ENCODE measurements at places on chromosomes 4 and X.

GRCh38 chrX:15204130-15204751, 65.6 kb downstream of the ASB9 start:
- no peak for DNase-seq

DNA sequence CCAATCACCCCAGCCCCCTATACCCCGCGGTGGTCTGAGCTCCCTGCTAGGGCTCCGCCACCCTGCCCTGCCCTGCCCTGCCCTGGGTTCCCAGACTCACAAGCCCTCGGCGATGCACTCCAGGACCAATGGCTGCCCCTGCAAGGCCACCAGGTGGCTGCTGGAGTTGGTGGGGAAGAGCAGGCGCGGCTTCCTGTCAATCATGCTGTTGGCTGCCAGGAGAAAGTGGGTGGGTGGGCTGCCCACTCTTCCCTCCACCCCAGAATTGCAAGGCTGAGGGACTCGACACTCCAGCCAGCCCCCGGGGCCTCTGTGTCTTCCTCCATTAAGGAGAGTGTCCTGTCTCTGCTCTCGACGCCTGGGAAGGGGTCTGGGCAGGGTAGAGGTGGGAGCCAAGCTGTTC, 15.7 kb downstream of the L1CAM start:
- DNase-seq: no peak

GRCh38 chrX:53674581-53674980, 11.9 kb downstream of the HUWE1 start:
- peak; percentile 24 for DNase-seq

- DNase-seq: no peak
These were observed 156.9 kb downstream of the SOWAHB start for GRCh38 chr4:76740866-76741662.

- DNase-seq: no peak
These were observed 5.0 kb downstream of the GPR78 start for GRCh38 chr4:8585186-8585585.

DNA sequence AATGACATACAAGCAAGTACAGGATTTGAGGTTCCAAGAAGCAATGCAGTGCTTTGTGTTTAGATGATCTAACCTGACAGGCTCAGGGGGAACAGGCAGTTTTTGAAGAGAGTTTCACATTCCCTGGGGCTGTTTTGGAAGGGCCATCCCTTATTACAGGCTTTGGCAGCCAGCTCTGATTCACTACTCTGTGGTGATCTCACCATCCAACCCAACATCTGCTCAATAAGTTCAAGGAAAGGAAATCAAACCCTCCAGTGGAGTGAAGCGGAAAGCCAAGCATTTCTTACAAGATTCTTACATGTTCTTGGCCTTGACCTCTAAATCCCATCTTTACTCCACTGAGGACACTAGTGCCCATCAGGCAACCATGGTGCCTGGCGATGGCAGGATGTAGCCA, 7.5 kb downstream of the IDS start:
- DNase-seq: no peak

DNA sequence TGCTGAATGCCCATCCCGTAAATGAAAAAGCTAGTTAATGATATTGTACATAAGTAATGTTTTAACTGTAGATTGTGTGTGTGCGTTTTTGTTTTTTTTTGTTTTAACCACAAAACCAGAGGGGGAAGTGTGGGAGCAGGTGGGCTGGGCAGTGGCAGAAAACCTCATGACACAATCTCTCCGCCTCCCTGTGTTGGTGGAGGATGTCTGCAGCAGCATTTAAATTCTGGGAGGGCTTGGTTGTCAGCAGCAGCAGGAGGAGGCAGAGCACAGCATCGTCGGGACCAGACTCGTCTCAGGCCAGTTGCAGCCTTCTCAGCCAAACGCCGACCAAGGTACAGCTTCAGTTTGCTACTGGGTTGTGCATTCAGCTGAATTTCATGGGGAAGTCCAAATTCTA, at the start of gene SPP1:
TSS of gene SPP1 (plus strand) at position 249 of the 400 bp plus-strand sequence. CDS start 1,182 bp downstream, outside the sequence.
- peak; percentile 8 for DNase-seq

DNA sequence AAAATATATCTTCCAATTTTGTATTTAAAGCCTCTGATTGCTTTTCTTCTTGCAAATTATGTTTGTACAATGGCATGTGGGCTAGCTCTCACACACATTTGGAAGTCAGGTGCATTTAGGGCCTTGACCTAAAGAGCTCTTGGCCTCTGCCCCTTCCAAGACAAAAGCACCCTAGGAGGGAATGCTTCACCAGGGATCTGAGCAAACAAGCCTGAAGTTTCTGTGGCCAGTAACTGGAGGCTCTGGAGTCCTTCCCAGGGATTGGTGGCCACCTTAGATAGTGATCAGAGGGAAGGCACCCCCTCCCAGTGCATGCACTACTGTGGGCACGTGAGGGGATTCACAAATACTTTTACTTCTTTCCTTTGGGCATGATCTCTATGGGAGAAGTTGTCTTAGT, 60.3 kb upstream of the DIPK2B start:
- DNase-seq: no peak

GRCh38 chr4:30818541-30818940, 98.4 kb downstream of the PCDH7 start:
- no peak for DNase-seq

DNA sequence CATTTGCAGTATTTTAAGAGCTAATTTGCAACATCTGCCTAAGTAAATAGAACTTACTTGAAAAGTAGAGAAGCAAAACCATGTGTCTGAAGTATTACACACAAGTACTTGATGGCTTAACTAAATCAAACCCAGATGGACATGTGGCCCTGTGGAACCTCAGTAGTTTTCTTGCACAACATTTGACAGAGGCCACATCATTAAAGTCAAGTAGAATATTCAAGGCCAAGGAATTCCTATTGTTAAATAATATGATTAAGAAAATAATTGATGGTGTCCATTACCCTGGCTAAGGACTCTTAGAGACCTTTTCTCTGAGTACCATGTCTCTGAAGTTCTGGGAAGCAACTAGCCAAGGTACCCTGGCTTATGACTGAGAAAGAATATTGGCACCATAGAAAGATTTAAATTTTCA, 135.4 kb upstream of the OTUD4 start:
- DNase-seq: no peak

- DNase-seq: no peak
These were observed 36.1 kb downstream of the DMD start for GRCh38 chrX:33175201-33175600.

- no peak for DNase-seq
These were observed 82.5 kb upstream of the GC start for GRCh38 chr4:71866212-71866885.

- DNase-seq: no peak
These were observed 7.3 kb downstream of the VEGFD start for GRCh38 chrX:15376956-15377355.

- no peak for DNase-seq
These were observed 341.2 kb upstream of the FMR1 start for GRCh38 chrX:147570483-147570882.

- DNase-seq: no peak
These were observed 63.1 kb downstream of the LIMCH1 start for GRCh38 chr4:41601025-41601424.

GRCh38 chrX:23819385-23820234, 36.6 kb downstream of the SAT1 start:
- DNase-seq: no peak

- DNase-seq: no peak
These were observed 592.0 kb upstream of the GALNTL6 start for GRCh38 chr4:171221181-171221580.

DNA sequence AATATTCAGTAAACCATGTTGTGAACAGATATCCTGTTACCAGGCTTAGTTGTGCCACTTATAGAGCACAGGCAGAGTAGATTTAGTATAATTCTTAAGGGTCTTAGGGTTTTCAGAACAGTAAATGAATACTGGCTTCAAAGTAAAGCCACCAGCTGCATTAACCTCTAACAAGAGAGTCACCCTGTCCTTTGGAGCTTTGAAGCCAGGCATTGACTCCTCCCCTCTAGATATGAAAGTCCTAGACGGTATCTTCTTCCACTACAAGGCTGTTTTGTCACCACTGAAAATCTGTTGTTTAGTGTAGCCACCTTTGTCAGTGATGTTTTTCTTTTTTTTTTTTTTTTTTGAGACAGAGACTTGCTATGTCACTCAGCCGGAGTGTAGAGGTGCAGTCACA, 77.7 kb downstream of the ALPK1 start:
- no peak for DNase-seq

DNA sequence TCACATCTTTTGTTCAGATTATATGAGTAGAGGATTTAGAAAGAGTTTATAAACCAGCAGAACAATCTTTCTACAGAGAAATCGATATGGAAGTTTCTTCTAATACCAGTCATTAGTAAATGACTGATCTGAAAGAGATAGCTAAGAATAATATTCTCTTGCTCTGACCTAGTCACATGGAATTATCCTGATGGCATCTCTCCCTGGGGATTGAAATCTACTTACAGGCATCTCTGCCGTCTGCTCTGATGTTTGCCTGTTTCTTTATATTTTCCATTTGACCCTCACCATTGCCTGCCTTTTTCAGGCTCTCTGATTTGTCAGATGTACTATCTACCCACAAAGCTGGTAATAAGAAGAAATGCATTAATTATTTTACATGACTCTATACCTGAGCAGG, 1157.3 kb downstream of the PCDH7 start:
- no peak for DNase-seq

- no peak for DNase-seq
These were observed 219.0 kb downstream of the DCTD start for GRCh38 chr4:182698212-182698611.

- DNase-seq: peak; percentile 59
These were observed 96.3 kb upstream of the MSX1 start for GRCh38 chr4:4762909-4763821.

DNA sequence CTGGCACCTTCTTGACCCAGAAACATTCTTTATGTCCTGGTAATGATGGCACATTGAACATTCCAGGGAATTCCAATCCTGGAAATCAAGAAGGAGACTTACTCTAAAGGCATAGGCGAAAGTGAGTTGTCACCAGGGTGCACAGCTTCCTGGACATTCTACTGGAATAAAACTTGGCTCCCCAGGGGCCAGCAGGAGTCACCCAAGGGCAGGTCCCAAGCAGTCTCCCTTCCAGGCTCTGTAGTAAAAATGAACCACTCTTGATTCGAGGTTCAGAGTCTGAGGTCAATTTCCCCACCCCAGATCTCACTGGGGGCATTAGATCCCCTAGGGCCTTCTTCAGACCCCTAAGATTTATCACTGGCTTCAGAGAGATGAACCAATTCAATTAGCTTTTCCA, 338.7 kb upstream of the GATB start:
- DNase-seq: no peak

DNA sequence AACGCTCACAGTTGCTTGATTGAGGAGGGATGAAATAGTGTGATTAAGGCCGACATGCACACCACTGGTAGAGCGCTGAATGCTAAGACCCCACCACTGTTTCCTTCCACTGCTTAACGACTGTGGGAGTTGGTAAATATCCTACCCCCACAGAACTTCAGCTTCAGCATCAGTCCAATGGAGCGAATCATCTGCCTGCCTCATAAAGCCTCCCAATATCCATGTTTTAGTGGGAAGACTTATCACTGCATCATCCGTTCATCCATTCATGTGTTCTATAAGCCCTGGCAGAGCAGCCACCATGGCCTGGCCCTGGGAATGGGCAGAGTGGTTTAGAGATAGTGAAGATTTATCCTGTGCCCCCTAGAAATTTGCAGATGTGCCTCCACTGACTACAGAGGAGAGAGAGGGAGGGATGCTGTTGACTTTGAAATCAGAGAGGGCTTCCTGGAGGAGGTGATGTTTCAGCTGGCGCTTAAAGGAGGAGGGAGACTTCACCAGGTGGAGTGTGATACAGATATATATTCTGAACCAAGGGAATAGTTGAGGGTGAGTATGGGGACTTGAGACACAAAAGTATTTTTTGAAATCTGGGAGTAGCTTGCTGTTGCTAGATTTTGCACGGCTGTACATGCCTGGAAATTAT, 71.9 kb upstream of the STX18 start:
- DNase-seq: no peak

DNA sequence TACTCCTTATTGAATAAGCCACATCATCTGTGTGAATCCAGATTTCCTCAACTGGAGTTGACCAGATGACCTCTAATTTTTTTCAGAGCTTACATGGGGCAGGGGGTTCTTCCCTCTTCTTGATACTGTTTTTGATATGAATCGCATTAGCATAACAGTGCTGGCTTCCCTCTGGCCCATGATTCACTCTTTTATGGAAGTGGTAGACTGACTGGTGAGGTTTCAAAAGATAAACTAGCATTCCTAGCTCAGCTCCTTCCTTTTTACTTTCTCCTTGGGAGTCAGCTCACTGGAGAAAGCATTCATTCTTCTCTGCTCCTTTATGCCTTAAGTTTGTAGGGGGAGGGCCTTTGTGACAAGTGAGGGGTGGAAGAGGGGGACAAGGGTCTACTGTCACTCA, 161.0 kb upstream of the FGF13 start:
- DNase-seq: no peak

Data from fibroblast of pulmonary artery (primary cell).